ENCODE measurements at places on chromosomes 2 and 18.

GRCh38 chr2:127535918-127536317 lies 435 bp downstream of the MYO7B start:
- DNase-seq, result no peak

- DNase-seq, result no peak
Measured at GRCh38 chr2:186327251-186327868, 158.7 kb upstream of the ZC3H15 start.

DNA sequence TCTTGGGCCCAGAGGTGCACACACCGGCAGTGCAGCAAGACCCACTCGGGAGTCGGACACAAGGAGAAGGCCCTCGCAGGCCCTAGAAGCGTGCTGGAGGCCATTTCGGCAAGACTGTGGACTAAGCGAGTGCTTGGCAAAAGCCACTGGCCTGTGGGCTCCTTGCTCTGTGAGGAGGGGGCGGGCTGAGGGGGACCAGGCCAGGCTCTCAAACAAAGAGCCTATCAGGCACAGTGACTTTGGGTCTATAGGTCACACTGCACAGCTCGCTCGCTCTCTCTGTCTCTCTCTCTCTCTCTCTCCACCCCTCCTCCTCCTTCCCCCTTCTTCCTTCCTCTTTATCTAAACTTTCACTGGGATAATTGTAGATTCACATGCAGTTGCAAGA lies 23.6 kb upstream of the ZCCHC2 start:
- DNase-seq, result no peak

DNA sequence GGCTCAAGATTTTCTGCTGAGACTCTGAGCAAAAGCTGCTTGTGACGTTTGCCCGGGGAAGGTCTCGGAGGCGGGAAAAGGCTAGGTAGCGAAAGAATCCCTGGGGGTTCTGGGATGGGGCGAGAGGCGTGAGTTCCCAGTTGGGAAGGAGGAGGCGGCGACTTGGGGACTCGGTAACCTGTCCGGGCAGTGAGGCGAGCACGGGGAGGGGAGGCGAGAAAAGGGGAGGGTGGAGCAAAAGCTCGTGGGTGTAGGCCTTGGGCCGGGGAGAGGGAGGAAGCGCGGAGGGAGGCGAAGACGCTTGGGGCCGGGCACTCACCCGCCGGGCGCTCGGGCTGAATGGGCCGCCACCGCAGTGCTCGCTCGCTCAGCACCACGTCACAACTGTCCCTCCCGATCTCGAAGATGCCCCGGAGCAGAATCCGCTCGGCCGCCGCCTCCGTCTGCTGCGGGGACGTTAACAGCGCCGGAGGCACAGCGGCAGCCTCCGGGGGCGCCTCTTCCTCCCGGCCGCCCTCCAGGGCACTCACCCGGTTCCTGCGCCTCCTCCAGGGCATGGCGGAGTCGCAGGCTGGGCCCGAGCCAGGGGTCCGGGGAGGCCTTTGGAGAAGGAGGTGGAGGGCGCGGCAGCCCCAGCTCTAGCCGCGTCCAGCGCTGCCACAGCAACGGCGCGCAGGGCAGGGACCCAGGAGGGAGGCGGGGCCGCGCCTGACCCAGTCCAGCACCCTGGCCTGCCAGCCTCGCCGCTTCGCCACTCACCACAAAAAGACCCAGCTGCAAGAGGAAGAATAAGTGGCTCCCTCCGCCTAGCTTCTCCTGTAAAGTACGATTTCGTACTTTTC lies at the start of gene CERKL:
Gene CERKL, minus strand, starts transcription at position 656 of the 842 bp plus-strand sequence. Its CDS starts 99 bp downstream, at position 557.
- DNase-seq, result no peak

- no peak for DNase-seq
Measured at GRCh38 chr2:129777762-129778583, 201.5 kb upstream of the RAB6C start.
